ENCODE measurements at places on chromosomes 5 and 9.

DNA sequence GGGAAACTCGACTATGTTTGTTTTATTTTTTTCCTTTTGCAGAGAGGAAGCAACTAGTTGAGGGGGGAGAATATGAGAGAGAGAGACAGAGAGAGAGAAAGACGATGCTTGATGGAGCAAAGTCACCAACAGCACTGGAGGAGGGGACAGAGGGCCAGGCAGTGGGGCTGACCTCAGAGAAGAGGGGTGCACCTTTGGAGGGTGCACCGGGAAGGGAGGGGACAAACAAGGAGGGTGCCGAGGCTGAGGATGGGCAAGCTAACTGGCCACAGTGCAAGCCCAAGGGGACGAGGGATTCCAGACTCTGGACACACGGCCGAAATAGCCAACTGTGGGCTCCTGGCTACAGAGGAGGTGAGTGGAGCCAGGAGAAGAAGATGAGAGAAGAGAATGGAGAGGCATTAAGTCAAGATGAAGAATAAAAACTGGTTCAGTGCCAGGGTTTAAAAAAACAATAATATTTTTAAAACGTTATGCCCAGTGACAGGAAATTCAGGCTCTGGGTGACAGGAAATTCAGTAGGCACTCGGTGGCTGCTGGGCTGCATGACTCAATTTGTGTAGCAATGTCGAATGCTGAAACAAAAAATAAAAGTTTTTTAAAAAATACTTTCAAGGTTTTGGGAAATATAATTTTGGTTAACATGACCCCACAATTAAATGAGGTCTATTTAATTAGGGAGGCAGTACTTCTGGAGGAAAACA, 13.3 kb upstream of the GLRX start:
- DNase-seq, result no peak

DNA sequence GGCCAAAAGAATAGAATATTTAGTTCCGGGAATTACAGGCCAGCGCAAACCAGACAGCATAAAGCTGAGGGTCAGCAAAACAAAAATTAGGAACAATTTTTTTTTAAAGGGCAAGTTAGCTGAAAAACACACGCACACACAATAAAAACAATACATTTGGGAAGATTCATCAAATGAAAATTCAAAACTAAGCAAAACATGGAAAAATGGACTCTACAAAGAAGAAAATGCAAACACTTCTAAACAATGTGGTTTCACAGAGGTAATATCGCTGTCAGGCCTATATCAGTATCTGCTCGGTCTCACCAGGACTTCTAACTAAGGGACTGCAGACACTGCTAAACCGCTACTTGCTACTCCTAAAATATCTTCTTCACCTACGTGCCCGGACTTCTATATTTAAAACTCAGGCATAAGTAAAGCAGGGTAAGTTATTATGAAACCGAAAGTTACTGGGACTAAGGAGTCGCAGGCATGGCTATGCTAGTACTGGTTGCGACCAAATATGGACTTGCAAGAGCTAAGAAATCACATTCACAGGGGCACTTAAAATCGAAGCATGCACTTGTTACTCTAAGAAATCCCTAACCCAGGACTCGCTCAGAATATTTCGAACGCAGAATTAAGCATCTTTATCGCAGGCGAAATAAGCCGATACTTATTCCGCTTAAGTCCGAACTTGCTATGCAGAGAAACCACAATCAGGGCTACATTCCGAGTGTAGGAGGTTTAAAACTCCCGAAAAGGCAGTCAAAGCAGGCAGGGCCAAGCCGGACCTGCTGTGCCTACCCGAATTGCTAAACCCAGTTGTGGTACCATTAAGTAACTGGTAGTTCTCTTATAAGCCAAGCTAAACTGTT, 2.3 kb downstream of the ANXA2R start:
- DNase-seq, result peak; percentile 86

- no peak for DNase-seq
These were observed 5.6 kb upstream of the HMGCR start for GRCh38 chr5:75331095-75332090.

- no peak for DNase-seq
These were observed 301.4 kb downstream of the MLLT3 start for GRCh38 chr9:20320921-20321320.

- no peak for DNase-seq
These were observed 28.3 kb upstream of the CRB2 start for GRCh38 chr9:123327697-123328100.

DNA sequence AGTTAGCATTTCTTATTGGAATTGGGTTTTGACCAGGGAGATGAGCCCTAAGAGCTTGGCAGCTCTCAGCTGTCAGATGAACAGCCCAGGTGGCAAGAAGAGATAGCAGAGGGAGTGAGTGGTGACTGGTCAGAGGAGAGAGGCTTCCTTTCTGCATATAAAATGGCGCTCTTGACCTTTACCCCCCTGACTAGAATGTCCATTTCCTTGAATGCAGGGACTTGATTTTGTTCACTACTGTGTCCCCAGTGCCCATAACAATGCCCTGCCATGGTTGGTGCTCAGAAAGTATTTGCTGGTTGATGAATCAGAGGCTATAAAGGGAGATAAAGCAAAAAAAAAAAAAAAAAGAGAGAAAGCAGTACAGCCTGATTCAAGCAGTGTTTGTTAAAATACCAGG, 7.2 kb downstream of the CHMP5 start:
- no peak for DNase-seq

GRCh38 chr9:11542781-11543180, 930.0 kb upstream of the PTPRD start:
- DNase-seq, result no peak
